ENCODE measurements at places on chromosomes 13 and 19.
A peak's percentile ranks its signal among the peaks of the same experiment; 100 is the strongest.

- DNase-seq: no peak
Measured at GRCh38 chr19:29491491-29491890, 34.3 kb upstream of the VSTM2B start.

DNA sequence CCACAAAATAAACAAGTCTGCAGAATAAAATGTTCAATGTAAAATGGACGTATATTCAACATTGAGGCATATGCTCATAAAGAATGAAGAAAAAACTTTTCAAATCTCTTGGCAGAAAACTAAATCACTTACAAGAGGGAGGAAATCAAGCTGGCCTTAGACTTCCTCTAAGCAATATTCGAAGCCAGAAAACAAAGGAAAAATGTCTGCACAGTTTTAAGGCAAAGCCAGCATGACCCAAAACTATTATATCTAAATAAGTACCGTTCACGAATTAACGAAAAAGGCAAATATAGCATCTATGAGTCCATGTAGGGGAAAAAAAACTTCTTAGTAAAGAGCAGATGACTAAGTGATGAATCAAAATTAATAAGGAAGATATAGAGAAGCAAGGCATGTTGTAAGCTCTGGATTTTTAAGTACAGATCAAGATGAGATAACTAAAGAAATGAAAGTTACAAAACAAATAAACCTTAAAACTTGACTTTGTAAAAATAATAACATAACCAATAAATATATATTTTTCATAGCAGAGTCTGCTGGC, 101.3 kb downstream of the KCNRG start:
- DNase-seq: no peak

GRCh38 chr19:17539238-17540117, 16.0 kb upstream of the COLGALT1 start:
- peak; percentile 99 for DNase-seq

DNA sequence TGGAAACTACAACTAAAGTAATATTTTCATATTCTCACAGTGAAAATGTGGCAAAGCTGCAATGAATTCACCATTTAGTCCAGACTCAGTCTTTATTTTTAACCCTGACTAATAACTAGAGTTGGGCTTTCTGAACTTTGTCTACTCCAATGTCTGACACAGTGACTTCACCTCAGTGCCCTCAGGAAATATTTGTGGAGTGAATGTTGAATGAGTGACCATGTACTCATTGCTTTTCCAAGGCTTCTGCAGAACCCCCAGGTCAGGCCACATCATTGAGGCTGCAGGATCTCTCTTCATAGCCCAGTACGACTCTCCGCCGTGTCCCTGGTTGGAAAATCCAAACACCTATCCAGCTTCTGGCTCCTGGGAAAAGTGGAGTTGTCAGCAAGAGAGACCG, 1.8 kb downstream of the ZNF175 start:
- DNase-seq: no peak

- DNase-seq: no peak
Measured at GRCh38 chr13:75493156-75493555, 11.2 kb upstream of the TBC1D4 start.

- DNase-seq: no peak
Measured at GRCh38 chr13:50375792-50376191, 360.5 kb downstream of the KCNRG start.

GRCh38 chr13:33089311-33089710, 73.1 kb downstream of the KL start:
- no peak for DNase-seq

Data from OCI-M1 (cell line).